ENCODE measurements at places on chromosomes 1 and 21.

GRCh38 chr1:197096137-197096536 is 29.1 kb upstream of the F13B start:
- no peak for DNase-seq

GRCh38 chr1:164713456-164714207 is 154.6 kb downstream of the PBX1 start:
- DNase-seq: no peak

DNA sequence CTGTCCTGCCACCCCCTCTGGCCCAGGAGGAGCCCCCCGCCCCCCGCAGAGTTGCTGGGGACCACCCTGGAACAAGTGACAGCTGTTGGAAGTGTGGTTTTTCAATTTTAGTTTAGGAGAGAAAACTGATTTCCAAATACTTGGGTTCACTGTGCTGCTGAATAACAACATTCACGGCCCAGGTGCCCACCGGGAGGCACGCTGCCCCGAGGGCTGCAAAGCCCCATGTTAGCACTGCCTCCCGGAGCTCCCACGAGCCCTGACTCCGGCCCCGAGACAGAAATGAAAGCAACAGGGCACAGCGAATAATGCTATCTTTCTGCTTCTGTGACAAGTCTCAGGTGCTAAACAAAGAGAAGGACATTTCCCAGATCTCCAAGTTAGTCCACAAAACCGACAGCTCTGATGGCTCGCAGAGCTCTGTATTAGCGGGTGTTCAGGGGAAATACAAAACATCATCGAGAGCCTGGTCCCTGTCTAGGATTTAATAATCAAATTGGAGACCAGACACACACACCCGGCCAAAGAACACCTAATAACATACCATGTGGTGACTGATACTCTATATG is 451.5 kb downstream of the KIF26B start:
- no peak for DNase-seq

- DNase-seq: no peak
Observed at GRCh38 chr1:154726896-154727753, 119.1 kb upstream of the ADAR start.

GRCh38 chr21:45534636-45535331 is 7.5 kb downstream of the SLC19A1 start:
- no peak for DNase-seq

- DNase-seq: no peak
Observed at GRCh38 chr1:57675776-57676175, 251.9 kb upstream of the DAB1 start.

DNA sequence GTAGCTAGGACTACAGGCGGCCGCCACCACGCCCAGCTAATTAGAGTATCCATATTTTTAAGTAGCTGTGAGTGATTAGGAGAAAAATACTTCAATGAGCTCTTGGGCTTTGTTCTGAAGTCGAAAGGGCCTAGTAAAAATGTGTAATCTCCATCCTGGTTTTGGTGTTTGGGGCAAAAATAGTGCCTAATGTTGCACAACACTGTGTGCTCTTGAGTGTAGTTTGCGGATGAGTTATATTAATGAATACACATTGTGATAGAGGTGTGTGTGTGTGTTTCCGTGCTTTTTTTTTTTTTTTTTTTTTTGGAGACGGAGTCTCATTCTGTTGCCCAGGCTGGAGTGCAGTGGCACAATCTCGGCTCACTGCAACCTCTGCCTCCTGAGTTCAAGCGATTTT is 6.3 kb upstream of the ARID1A start:
- DNase-seq: no peak

DNA sequence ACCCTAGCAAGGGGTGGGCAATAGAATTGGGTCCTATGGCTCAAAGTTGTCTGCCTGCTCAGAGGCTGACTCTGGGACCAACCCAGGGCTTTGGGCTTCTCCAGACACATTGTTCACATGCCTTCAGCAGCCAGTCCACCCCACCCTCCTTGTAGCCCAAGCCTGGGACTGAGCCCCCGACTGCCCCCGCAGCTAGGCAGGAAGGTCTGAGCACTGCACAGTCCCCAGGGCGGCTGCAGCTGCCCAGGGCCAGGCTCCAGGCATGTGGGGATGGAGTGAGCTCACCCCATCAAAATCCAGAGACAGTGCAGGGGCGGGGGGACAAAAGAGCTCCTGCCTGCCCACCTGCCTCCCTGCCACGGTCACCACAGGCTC is 35.6 kb downstream of the HSPG2 start:
- no peak for DNase-seq

- DNase-seq: no peak
Observed at GRCh38 chr1:3072391-3073185, 3.6 kb downstream of the PRDM16 start.

- no peak for DNase-seq
Observed at GRCh38 chr1:7145947-7146346, 360.7 kb downstream of the CAMTA1 start.
